Dermis blood vessel endothelial cell (primary cell): ENCODE measurements at places on chromosomes 16 and 17. TPM values are rescaled to one million over a fixed set of nuclear protein-coding genes. Genes with fewer than 3 reads are reported as not detected.
A peak's percentile ranks its signal among the peaks of the same experiment; 100 is the strongest.

DNA sequence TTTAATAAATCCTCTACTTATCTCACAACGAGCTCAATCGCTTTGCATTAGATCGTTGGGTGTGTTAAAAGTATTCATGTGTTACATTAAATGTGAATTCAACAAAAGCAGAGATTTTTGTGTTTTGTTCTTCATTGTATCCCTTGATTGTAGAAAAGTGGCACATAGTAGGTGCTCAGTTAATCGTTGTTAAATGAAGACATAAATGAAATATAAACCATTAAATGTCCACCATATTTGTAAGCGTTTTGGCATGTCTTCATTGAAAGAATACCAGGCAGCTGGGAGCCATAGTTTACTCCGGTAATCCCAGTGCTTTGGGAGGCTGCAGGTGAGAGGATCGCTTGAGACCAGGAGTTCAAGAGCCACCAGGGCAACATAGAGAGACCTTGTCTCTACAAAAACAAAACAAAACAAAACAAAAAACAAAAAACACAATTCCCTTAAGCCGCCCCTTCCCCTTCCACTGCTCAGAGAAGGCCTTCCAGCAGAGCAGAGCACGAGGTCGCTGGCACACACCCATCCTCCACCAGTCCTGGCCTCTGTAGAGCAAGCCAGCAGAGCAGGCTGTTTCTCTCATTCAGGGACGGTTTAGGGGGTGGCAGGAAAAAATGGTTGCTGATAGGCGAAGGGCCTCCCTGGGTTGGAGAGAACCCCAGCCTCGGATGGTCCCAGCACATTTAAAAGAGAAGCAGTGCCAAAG lies 673 bp upstream of the CHD9 start:
- DNase-seq: peak; percentile 50

The FUS gene
- 68.2 and 71.3 TPM in 2 replicates for total RNA-seq

GRCh38 chr17:73349138-73349537 lies 37.3 kb upstream of the CDC42EP4 start:
- no peak for DNase-seq

DNA sequence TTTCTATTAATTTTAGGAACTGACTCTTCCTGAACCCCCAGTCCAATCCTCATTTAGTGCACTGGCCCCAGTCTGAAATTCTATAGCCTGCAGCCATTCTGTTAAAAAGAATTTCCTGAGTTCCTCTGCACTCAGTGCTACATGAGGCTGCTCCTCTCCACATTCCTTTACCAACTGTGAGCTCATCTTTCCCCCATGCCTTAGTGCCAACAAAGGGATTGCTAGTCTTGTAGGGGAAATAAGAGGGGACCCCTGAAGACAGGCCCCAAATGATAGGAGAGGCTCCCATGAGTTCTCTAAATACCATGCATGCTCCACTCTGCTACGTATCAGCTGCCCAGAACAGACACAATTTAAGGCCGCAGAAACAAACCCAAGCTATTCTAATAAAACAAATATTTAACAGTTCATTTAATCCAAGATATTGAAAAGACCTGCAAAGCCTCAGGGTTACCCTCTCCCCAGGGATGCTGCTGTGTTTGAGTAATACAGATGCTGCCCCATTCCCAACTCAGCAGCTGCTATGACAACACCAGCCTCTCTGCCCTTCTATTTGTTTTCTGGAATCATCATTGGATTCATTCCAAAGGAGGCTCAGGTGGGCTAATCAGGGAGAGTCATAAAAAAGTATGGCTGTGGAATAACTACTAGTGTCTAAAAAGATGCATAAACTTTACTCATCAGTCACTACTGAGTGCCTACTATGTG lies 228.5 kb downstream of the TOX3 start:
- DNase-seq: no peak

The EFNB3 gene
- total RNA-seq: 0.14 and 0.51 TPM in 2 replicates

The TNFSF13 gene
- 0.88 and 1.2 TPM in 2 replicates for total RNA-seq

DNA sequence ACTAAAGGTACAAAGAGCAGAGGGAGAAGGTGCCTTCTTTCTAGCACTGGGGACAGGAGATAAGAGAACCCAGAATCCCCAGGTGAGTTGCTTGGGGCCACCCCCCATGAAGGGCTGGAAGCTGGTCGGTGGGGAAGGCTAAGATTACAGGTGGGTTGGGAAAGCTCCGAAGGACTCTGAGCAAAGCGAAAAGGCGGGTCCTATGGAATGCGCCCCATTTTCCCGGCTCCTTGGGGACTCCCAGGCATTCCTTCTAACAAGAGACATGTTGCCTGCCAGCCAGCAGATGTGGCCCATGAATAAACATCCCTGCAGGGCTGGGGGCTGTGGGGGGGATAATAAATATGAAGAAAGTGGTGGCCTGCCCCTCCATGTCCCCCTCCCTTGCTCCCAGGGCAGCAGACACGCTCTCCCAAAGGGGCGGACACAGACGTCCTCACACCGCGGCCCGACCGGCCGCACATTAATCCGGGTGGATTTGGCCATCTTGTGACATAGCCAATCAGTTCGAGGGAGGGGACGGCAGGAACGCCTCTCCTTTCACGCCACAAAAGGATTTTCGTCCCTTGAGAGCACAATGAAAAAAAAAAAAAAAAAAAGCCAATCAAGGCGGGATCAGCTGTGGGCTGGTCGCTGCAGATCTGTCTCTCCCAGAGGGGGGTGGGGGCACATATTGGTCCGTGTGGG lies 98.5 kb downstream of the SOX9 start:
- DNase-seq: no peak

DNA sequence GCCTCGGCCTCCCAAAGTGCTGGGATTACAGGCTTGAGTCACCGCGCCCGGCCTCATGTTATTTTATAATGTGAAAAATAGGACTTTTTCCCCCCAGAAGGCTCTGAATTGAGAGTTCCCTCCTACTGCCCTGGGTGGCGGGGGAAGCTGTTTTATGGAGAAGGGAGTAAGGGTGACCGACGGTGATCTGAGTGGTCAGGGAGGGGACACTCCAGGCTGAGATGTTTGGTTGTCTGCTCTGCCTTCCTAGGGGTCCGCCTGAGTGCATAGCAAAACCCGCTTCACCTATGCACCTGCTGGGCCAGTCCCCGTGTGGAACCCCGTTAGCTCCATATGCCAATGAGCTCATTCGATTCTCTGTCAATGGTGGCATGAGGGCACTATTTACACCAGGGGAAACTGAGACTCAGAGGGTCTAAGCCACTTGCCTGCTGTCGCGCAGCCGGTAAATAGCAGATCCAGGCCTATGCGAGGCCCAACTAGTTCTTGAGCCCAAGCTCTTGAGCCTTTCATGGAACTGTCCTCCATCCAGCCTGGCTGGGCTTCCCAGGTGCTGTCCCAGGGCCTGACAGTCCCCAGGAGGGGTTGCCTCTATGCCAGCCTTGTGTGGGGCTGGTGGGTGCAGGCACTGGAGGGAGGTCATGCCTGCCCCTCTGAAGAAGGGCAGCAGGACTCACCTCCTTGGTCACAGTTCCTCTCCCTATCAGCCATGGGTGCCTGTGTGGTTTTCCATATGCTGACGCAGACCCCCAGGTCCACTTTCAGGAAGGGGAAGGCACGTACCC lies 1.7 kb upstream of the GJD3 start:
- no peak for DNase-seq

DNA sequence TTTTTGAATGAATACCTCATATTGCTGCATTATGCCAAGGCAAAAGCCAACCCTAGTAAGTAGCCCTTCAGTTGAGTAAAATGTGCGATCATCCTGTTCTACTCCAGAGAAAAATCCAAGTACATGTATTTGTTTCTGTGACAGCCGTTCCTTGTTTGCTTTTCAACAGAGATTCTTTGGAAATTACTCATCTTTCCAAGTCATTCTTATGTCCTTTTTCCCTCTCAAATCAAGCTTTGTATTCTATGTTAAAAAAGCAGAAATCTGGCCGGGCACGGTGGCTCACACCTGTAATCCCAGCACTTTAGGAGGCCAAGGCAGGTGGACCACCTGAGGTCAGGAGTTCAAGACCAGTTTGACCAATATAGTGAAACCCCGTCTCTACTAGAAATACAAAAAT lies 112.9 kb upstream of the HAS3 start:
- DNase-seq: peak; percentile 69

DNA sequence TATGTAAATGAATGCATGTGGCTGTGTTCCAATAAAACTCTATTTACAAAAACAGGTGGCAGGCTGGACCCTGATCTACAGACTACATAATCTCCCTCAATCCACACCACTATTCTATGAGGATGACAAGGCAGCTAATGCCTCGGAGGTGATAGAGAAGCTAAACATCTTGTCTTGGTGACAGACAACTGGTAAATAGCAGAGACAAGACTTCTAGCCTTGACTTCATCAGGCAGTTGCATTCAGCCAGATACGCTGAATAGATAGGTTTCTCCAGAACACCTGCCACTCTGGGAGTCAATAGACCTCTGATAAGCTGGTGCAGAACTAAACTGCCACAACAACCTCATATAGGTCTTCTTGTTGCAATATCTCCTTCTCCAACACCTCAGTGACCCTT lies 3.3 kb downstream of the ATPAF2 start:
- no peak for DNase-seq

The RDM1 gene
- 0.47 and 1.0 TPM in 2 replicates for total RNA-seq

DNA sequence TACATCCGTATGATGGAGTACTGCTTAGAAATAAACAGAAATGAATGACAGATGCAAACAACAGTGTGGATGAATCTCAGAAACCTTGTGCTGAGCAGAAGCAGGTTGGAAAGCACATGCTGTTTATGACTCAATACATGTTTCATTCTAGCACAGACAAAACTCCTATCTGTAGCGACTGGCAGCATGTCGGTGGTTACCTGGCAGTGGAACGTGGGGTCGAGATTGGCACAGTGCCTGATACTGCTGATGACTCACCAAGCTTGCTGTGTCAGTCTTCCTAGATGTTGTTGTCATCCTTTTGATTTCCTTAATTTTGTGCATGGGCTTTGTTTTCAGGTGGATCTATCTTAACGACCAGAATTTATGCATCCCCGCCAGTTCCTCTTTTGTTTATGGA lies 62.1 kb downstream of the GAN start:
- peak; percentile 83 for DNase-seq

DNA sequence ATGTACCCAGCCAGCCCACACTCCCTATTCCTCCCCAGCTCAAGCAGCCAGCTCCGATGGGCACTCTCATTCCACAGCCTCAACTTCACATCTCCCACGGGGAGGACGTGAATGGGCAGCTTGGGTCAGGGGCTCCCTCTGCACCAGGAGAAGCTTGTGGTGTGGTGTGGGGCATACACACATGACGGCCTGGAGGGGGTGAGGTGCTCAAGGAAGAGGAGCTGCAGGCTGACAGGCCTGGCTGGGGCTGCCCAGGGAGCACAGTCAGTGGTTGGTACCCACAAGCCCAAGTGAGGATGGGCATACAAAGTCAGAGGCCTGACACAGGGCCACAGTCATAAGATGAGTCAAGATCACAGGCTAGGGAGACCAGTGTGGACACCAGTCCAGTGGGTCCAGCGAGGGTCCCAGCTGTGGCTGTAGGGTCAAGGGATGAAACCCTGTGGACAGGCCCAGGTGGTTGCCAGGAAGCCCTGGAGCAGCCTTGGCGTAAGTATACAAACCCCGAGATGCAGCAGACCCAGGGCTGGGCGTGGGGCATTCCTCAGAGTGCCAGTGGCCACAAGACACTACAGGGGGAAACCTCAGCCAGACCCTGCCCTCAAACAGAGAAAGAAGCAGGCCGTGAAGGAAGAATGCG lies 4.4 kb downstream of the DRC3 start:
- no peak for DNase-seq

DNA sequence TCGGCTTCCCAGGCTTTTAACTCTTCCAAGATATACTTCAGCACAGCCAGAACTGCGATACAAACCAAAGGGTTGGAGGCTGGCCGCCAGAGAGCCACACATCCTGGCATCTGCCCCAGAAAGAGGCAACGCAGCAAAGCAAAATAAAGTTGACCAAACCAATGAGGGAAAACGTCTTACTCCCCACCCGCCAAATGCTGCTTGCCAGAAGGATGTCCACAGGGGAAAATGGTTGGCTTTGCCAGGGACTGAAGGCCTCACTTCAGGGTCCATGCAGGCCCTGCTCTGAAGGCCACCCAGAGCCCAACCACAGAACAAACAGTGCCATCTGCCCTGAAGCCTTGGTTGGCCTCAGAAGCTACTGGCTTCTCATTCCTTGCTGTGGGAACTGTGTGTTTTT lies 15.0 kb downstream of the CACNG1 start:
- no peak for DNase-seq

DNA sequence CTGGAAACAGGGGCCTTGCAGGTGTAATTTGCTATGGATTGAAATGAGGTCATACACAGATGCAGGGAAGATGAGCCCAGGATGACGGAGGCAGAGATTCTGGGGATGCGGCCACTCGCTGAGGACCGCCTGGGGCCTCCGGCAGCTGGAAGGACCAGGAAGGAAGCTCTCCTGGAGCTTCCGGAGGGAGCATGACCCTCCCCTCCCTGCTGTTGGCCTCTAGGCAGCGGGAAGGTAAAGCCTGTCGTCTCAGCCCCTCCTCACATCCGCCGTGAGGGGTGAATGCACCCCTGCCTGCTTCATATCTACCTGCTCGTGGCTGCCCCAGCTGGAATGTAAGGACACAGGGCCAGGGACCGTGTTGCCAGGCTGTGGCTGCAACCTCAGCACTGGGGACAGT lies 29.1 kb upstream of the ZNF469 start:
- DNase-seq: no peak

DNA sequence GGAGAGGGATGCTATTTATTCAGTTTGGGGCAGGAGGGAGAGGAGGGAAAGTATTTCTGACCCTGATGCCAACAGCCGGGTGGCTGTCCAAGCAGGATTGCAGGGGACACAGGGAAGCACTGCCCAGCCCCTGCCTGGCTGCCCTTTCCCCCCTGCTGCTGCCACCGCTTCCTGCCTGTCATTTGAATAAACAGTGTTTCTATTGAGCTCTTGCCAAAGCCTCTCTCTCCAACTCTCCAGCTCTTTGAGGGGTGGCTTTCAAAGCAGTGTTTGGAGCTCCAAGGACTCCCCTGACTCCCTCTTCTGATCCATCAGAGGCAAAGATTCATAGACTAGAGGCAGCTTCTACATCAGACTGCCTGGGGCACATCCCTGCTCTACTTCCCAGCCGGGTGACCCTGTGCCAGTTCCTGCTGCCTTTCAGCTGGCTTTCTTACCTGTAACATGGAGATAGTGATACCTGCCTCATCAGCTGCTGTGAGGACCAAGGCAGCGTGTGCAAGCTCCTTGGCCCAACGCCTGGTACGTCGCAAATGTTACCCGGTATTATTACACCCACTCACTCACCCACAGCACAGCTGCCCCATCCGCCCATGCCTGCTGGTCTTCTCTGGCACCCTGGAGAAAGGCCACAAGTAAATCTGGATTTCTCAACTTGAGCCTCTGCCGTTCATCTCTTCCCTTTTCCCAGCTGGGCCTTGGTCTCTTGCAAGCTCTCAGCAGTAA lies 9.5 kb downstream of the PROCA1 start:
- DNase-seq: no peak

GRCh38 chr16:55453909-55454308 lies 25.1 kb upstream of the MMP2 start:
- no peak for DNase-seq

GRCh38 chr16:78985716-78986605 lies 614.6 kb downstream of the MAF start:
- no peak for DNase-seq

DNA sequence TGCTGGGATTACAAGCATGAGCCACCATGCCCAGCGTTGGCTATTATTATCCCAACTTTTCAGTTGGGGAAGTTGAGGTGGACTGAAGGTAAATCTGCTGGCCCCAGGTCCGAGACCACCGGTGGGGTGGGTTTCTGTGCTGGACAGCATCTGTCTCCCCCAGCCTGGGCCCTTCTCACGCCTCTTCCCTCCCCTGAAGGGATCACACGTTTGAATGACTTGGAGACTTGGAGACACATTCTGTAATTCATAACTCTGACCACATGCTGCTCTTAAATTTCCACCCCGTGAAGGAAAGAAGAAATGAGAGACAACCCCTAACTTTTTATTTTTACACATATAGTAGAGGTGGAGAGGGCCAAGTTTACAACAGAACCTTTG lies 109.8 kb downstream of the MSI2 start:
- DNase-seq: no peak

The CNGB1 gene
- total RNA-seq: not detected in 2 replicates
